WTC11 (cell line): ENCODE measurements at places on chromosomes 11 and 22. TPM values are rescaled to one million over a fixed set of nuclear protein-coding genes. Genes with fewer than 3 reads are reported as not detected.

GRCh38 chr22:26689513-26690301 lies 32.3 kb downstream of the MIAT start:
- DNase-seq, result no peak

GRCh38 chr11:125141686-125142535 lies 22.6 kb upstream of the PKNOX2 start:
- DNase-seq, result peak; percentile 90

DNA sequence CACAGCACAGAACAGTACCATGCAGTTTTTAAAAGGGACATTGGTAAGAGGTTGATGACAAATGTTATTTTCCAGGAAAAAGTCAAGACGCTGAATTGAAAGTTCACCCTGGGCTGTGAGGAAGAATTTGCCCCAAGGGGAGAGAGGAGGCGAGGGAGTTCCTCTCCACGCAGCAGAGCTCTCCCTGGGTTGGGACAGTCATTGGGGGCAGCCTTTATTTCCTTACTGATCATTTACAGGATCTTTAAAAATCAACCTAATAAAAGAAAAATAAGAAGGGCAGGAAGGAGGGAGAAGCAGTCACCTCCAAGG lies 49.9 kb upstream of the WNT7B start:
- DNase-seq, result no peak

GRCh38 chr11:77522215-77522614 lies 48.3 kb upstream of the PAK1 start:
- no peak for DNase-seq

DNA sequence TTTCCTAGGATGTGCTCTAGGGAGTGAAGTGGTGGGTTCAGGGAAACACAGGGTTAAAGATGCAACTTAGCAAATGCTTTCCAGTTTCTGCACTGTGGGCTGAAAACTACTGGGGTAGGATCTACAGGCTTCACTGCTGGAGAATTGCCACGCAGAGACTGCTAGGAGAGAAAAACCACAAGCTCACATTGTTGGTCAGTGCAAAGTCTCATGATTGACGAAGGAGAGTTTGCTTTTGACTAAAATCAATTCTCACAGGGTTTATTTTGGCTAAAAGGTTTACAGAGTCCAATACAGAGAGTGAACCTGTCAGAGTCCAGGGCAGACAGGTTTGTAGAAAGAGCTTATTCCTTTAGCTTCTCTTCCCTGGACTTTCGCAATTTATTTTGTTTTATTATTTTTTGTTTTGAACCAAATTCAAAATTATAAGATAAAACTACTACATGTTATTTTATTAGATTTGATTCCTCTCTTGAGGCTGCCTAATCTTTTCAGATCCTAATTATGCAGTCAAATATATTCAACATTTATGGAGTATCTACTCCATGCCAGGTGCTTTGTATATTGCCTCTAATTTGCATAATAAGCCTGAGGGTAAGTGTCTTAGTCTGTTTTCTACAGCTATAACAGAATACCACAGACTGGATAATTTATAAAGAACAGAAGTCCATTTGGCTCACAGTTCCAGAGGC lies 64.7 kb downstream of the MTNR1B start:
- DNase-seq, result no peak

- no peak for DNase-seq
Measured at GRCh38 chr11:60977224-60977623, 5.7 kb downstream of the CD6 start.

DNA sequence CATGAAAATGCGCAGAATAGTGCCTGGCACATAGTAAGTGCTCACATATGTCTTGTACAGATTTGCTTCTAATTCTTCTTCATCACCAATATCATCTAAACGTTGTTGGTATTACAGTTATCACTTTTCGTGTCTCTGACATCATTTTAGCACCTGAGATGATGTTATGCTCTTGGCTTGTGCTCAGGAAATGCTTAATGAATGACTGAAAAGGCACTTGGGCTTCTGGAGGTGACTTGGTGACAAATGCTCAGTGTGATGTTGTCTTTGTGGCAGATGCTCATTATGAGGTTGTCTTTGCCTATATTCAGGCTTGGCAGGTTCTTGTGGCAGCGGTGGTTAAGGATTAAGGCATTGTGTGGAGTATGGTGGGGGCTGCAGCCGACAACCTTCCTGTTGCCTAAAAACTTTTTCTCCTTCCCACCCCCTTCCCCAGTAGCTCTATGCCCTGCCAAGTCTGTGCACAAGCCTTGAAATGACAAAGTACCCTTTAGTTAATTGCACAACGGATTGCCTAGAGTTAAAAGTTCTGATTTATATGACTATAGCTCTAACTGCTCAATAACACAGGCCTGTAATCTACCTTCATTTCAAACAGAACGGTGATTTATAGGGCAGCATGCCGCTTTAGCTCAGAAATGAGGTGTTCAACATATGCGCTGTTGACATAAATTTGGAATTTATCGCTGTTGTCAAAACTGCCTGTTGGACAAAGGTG lies 82.5 kb downstream of the ZBTB16 start:
- DNase-seq, result no peak

GRCh38 chr11:133519560-133519959 lies 12.7 kb downstream of the OPCML start:
- DNase-seq, result no peak

DNA sequence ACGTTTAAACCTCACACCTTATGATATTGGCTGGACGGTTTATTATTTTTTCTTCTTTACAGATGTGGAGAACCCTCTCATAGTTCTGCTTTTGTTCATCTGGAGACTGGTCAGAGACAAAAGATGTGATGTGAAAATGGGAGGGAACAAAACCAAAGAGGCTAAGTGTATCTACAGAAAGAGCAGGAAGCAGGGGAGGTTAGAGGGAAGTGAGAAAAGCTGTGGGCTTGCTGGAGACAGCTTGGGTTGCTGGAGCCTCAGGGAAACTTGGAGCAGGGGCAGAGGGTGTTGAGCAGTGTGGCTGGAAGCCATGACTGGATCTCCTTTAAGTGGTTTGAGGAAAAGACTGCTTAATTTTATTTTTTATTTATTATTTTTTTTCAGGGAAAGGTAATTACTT lies 79.0 kb upstream of the SNX19 start:
- no peak for DNase-seq

GRCh38 chr11:123195188-123196059 lies at the start of gene CLMP:
CLMP (minus strand) TSS chr11:123195248; CDS start chr11:123194940, 308 bp downstream.
- DNase-seq, result peak; percentile 79

DNA sequence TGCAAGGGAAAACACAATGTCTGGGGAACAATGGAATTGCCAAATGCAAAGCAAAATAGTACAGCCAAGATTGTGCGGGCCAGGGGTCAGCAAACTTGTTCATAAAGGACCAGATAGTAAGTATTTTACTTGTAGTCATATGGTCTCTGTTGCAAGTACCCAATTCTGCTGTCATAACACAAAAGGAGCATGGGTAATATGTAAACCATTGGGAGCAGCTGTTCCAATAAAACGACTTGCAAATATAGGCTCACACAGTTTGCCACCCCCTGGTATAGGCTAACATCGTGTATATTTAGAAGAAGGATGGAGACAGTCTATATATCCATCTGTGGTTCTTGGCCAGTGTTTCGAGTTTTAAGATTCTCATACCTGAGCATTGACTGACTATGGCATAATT lies 15.6 kb downstream of the SDHAF2 start:
- DNase-seq, result no peak

- peak; percentile 9 for DNase-seq
Measured at GRCh38 chr11:403761-404431, 9.9 kb downstream of the PKP3 start.

DNA sequence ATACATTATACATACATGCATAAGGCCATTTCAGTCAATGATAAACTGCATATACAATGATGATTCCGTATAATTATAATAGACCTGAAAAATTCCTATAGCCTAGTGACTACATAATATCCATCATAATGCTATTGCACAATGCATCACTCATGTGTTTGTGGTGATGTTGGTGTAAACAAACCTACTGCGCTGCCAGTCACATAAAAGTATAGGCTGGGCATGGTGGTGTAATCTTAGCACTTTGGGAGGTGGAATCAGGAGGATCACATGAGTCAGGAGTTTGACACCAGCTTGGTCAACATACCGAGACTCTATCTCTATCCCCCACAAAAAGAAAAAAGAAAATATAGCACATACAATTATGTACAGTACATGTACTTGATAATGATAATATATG lies 163.7 kb upstream of the DDI1 start:
- DNase-seq, result no peak

- DNase-seq, result no peak
Measured at GRCh38 chr11:44535191-44535980, 30.1 kb upstream of the CD82 start.

GRCh38 chr22:44907765-44908737 lies 101.8 kb downstream of the PHF21B start:
- DNase-seq, result no peak

DNA sequence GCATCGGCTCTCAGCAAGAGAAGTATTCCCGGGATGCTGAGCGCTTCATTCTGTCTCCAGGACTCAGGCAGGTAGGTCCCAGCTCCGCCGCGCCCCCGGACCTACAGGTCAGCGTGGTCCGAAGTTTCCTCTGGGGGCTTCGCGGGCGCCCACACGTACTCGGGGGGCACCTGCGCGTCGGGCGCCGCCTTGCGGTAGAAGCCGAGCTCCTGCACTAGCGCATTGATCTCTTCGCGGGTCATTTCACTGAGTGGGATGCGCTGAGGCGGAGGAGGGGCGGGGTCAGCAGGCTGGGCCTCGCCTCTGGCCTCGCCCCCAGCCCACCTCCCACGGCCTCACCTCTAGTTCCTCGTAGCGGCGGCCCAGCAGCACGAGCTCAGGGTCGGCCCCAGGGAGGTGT lies 2.5 kb downstream of the SELENOM start:
- peak; percentile 89 for DNase-seq

Gene SLC22A25
- total RNA-seq, result not detected in 3 replicates

Gene CLMP
- 14.3 to 20.0 TPM (median 18.2 TPM) in 3 replicates for total RNA-seq

Gene TNNI2
- 0.41 TPM in 1 of 3 replicates, not detected in the others for total RNA-seq

Gene TRIM51
- total RNA-seq, result not detected in 3 replicates

Gene LINC01488
- total RNA-seq, result not detected in 3 replicates

Gene PRG3
- total RNA-seq, result not detected in 3 replicates

Gene FZD4
- 7.7 to 9.8 TPM (median 9.2 TPM) in 3 replicates for total RNA-seq

Gene TCN1
- not detected in 3 replicates for total RNA-seq

Gene IFITM5
- not detected in 3 replicates for total RNA-seq
